ENCODE measurements at places on chromosomes 1 and 21.

- DNase-seq: peak; percentile 41
Observed at GRCh38 chr1:192477630-192478029, 97.9 kb upstream of the RGS1 start.

GRCh38 chr1:24309762-24310485 is 9.2 kb upstream of the GRHL3 start:
- DNase-seq: no peak

DNA sequence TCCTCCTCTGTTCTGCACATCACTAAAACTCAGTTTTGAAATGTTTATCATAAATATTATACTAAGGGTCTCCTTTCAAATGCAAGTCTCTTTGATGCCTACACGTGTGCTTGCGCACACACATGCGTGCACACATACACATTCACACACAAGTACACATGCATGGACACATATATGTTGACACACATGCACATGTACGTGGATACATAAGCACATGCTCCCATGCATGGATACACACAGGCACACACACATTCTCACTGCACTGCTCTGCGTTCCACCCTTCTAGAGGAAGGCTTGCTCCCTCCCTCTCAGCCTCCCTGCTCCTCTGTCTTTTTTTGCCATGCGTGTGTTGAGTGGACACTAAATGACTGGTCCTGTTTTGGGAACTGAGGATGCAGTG is 162.7 kb downstream of the PCP4 start:
- DNase-seq: no peak

DNA sequence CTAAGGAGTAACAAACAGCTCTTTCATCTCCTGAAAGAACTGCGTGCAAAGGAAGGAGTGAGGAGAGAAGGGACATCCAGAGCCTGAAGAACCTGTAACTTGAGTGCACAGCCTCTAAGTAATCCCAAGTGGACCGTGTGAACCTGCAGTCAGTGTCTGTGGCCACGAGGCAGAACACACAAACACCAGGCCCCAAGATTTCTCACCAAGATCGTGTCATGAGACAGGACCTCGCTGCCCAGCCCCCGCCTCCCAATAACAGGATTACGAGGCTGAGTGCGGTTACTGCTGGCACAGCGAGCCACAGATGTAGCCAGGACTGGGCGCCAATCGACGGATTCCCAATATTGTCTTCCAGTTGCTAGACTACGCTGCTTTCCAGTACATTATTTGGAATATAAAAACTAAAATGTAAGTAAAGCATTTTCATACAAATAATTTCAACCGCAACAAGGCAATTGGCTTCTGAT is 101.3 kb upstream of the SLC25A33 start:
- no peak for DNase-seq

DNA sequence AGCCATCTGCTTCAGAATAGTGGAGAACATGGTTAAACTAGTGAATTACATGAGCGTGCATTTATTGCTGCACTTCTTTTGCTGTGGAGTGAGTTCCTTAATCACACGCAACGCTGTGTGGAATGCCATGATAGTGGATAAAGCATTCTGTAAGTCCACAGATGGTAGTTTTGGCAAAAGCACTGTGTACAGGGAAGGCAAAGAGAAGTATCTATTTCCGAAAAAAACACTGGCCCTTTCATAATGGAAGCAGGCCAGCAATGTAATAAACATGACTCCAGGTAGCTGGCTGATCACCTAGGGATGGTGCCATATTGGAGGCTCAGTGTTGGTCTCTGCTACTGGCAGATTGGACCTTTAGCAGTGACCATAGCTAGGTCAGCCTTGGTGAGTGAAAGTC is 67.6 kb downstream of the FH start:
- no peak for DNase-seq

GRCh38 chr21:15332572-15332971 is 267.8 kb upstream of the NRIP1 start:
- DNase-seq: no peak

- no peak for DNase-seq
Observed at GRCh38 chr1:25556132-25556670, 12.8 kb downstream of the LDLRAP1 start.

DNA sequence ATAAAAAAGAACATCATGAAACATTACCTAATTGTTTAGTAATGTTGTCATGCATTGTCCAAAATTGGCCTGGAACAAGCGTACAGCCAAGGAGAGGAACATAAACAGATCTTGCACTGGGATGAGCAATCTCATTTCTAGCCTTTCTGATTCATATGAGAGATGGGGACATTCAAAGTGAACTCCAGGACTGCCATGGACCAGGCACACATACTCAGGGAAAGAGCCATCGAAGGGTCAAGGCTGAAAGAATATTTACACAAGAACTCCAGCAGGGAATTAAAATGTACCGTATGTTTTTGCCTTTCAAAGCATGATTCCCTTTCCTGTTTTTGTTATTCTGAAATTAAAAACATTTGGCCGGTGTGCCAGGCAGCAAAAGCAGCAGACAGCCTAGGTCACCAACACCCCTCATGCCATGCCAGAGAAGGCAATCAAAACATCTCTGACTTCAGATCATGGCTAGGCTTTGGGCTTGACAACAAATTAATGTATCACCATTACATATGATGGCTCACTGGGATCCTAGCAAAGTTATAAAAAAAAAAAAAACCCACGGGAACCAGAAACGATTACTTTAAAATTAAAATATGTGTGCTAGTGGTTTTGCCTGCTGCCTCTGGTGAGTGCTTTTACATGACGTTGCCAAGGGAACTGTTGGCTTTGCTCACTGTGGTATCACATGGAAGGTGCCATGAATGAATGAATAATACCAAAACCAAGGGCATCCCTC is 159.8 kb downstream of the TGFBR3 start:
- no peak for DNase-seq

DNA sequence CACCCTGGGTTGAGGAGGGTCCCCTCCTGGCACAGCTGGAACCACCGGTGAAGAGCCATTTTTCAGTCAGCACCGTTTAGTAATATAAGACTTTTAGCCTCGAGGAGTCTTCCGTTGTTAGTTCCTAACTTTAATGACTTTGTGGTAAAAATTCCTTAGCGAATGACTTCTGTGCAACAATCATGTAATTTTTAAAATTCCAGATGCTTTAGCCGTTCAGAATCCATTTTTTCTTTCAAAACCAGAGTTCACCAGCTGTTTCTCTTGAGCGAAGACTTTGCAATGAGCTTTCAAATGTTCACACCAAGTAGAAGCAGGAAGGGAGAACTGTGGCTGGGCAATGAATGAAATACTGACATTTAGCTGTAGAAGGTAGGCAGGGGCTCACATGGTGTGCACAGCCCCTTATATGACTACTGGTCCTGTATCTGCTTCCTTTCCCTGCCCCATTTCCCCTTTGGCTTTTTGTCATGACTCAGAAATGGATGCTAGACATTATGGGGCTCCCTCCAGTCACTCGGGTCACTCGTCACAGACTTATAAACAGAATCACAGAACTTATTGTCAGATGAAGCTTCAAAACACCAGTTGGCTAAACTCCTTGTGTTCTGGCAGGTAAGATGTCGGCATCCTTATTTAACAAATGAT is 4.1 kb downstream of the DISC1 start:
- DNase-seq: no peak

GRCh38 chr1:20931930-20932436 is 144.9 kb upstream of the HP1BP3 start:
- DNase-seq: no peak

- DNase-seq: no peak
Observed at GRCh38 chr1:8951231-8951630, 5.6 kb downstream of the CA6 start.

- no peak for DNase-seq
Observed at GRCh38 chr1:200040481-200041138, 13.1 kb downstream of the NR5A2 start.

- DNase-seq: no peak
Observed at GRCh38 chr1:178342745-178343144, 154.0 kb downstream of the CLEC20A start.

DNA sequence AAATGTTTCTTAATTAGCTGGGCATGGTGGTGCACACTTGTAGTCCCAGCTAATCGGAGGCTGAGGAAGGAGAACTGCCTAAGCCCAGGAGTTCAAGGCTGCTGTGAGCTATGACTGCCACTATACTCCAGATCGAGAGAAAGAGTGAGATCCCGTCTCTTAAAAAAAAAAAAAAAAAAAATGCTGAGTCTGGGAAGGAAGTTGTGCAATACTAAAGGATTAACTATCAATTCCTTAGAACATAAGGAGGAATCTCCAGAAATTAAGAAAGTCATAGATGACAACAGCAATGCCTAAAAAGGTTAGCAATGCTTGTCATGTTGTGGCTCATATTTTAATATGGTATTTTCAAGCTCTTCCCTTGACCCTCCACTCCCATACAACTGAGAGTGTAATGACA is 5.3 kb downstream of the LUZP1 start:
- DNase-seq: no peak

DNA sequence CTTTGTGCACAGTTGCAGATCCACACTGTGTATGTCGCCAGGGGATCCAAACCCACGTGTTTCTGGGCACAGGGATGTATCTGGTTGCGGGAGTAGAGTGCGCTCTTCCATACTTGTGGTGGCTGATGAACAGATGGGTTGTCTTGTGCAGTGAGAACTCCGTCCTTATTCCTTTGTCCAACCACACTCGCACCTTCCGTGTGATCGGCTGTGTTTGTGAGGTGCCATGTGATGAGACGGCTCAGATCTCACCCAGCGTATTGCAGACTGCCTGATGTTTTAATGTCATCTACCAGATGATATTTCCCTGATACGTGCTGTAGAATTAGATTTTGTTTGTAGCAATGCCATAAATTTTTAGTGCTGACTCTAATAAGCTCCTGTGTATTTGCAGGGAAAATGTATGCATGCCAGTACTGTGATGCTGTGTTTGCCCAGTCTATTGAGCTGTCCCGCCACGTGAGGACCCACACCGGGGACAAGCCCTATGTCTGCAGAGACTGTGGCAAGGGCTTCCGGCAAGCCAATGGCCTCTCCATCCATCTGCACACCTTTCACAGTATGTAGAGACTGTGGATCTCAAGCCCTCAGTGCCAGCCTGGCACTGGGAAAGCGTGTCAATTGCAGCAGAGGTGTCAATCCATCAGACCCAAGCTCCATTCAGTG is 46.2 kb upstream of the EPHA8 start:
- no peak for DNase-seq

DNA sequence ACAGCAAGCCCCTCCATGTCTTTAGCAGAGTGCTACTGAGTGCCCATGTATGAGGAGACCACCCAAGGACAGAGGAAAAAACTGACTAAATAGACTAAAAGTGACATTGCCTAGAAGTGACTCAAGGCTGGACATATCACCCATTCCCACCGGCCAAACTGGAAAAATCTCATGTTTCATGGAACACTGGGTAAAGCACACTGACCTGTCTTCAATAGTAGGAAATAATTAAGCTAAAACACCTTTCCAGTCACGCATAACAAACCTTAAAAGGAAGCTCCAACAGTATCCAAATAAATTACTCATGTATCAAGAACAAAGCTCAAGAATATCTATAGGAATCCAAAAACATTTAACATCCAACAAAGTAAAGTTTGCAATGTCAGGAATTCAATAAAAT is 120.4 kb downstream of the SNX7 start:
- DNase-seq: no peak

All from NCI-H69 (cell line).